EL (cell line): ENCODE measurements at places on chromosomes 16 and 17.
A peak's percentile ranks its signal among the peaks of the same experiment; 100 is the strongest.

DNA sequence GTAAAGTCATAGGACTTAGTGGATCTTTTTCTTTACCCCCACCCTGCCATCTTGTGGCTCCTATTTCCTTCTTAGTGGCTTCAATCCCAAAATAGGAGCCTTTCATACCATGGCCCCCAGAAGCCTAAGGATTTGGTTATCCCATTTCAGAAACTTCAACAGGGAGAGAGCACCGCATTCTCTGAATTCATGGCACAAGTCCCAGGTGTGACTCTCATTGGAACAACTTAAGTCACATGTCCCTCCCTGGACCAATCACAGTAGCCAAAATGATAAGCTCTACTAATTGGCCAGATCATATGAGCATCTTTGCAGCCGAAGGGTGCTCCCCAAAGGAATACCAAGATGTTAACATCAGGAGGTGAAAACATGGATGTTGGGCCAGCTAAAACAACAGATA is 43.2 kb downstream of the AXIN2 start:
- DNase-seq, result peak; percentile 37

GRCh38 chr17:6069539-6070429 is at the start of gene WSCD1:
Gene WSCD1, plus strand, starts transcription at chr17:6070379. Its CDS starts 10,280 bp downstream, at chr17:6080659.
- DNase-seq, result no peak

DNA sequence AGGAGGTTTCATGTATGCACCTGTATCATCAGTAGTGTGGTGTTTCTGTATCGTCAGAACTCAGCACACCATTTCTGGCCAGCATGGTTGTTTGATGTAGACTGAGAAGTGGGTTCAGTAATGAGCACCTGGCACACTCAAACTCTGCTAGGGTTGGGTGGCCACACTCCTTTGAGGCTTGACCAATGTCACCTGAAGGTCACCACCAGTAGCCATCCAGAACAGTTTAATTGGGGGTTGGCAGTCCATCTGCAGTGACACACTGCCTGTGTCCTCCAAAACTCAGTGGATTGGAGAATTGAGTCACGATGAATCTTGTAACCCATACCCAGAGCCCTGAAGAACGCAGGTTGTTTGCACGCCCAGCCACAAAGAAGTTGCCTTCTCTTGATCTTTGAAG is 86.8 kb upstream of the HSBP1 start:
- no peak for DNase-seq

GRCh38 chr16:14529010-14529669 is 100.9 kb downstream of the PARN start:
- DNase-seq, result peak; percentile 84

DNA sequence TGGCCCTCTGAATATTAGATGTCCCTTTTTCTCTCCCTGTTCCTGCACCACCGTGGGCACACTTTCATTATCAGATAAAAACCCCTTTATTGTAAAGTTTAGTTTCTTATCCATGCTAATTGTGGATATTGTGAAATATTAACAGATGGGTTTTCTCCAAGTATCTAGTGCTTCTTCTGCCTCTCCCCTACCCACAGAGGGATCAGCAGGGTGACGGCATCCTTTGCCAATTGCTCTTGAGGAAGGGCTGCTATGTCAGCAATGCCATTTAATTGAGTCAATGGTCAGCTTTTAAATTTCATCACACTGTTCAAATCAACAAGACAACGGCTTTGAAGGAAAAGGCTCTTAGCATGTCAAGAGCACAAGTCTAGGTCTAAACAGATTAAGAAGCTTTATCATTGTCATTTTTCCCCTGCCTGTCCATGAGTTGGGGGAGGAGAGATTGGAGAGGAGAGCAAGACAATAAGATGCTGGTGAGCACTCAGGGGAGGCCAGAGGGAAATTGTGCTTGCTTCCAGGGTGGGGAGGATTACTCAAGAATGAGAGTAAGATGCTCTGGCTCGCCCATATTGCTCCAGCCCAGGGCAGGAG is 443.0 kb upstream of the CCL2 start:
- DNase-seq, result no peak

- DNase-seq, result no peak
Observed at GRCh38 chr16:22862046-22862445, 48.1 kb downstream of the HS3ST2 start.

- DNase-seq, result peak; percentile 94
Observed at GRCh38 chr17:16477255-16477654, 14.7 kb downstream of the LRRC75A start.

- DNase-seq, result no peak
Observed at GRCh38 chr17:9907883-9908648, 3.0 kb upstream of the RCVRN start.

- peak; percentile 53 for DNase-seq
Observed at GRCh38 chr16:81238296-81239011, at the start of gene BCO1. Gene BCO1, plus strand, starts transcription at chr16:81238689. Its CDS starts 220 bp downstream, at chr16:81238909.

DNA sequence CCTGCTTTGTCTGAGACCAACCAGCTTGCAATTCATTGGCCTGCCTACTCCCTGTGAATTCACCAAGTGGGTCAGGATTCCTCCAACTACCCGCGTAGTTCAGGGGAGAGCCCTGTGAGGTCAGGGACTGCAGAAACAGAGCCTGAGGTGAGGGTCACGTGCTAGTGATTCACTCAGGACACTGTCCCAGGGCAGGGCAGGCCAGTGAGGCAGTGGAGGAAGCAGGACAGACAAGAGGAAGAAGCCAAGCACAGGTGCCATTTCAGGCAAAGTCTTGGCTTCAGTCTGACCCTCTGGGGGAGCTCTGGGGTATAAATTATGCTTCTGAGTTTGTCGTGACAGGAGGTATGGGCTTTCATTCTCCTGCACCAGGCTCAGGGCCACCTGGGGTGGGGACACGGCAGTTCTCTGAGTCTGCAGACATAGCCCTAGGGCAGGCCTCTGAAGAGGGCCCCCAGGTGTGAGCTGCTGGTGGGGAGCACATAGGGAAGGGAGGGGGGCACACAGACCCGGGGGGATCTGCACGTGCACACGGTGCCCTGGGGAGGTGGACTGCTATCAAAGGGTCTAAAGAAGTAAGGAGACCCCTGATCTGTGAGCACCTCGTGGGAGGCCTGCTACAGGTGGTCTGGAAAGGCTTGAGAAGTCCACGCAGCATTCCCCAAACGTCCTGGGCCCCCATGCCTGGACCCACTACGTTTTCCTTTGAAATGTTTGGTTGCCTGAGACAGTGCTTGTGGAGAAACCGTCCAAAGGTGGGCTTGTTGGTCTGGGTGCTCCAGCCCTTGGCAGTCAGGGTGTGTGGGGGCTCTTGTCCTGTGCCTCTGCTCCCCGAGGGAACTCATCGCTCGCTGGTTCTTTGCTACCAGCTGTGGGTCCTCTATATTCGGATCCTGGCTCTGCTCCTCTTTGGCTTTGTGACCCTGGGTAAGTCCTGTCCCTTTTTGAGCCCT is 46.4 kb downstream of the NKD1 start:
- DNase-seq, result no peak

DNA sequence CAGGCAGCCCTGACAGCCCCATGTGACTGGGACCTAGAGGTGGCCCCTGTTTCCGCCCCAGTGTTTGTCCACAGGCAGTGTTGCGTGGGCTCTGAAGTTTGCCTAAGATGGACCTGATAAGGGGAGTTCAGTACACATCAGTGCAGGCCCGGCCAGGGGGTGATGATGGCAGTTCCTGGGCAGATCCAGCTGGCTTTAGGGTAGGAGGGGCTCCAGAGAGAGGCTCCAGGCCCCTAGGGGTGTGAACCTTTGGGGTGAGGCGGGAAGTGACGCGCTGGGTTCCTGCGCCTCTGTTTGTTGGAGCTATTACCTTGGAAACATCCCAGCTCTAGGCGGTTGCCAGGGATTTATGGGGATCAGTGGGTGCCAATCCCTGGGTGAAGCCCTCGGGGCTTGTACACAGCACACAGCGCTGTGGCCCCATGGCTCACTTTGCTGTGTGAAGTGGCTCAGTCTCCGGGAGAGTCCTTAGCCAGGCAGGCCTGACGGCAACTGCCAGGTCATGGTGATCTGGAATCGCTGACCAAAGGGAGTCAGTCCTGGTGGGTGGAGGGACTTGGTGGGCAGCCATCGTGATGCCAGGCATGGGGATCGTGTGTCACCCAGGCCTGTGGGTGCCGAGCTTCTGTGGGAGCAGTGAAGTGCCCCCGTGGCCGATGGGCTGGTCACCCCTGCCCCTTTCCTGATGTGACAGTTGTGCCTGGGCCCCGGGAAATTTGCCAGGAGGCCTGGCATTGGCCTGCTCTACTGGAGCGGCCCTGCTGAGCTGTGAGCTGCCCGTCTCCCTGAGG is 146.1 kb downstream of the SEC14L1 start:
- peak; percentile 83 for DNase-seq

DNA sequence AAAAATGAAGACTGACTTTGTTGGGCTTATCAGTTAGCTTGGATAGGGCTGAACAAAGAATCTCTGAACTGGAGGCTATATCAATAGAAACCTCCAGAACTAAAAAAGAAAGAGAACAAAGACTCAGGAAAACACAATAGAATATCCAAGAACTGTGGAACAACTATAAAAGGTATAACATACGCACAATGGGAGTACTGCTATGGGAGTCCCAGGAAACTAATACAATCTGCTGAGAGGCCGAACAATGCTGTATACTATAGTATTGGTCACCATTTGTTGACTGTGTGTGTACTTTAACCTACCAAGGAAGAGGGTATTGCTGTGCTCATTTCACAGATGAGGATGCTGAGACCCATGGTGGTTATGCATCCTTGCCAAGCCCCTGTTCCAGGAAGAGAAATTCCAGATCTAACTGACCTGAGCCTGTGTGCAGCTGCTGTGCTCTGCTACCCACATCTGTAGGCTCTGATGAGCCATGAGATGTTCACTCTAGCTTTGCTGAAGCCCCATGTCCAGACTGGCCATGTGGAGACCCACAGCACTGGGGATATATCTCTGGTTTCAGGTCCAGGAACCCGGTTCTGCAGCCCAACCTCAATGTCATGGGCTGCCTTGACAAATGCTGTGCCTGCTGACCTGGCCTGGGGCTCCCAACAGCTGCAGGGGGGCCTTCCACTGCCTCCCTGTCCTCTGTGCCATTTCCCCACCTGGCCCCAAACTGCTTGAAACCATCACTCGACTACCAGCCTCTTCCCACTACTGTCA is 254.3 kb upstream of the TNRC6C start:
- no peak for DNase-seq

- DNase-seq, result no peak
Observed at GRCh38 chr17:41583137-41584127, 3.3 kb downstream of the KRT14 start.

DNA sequence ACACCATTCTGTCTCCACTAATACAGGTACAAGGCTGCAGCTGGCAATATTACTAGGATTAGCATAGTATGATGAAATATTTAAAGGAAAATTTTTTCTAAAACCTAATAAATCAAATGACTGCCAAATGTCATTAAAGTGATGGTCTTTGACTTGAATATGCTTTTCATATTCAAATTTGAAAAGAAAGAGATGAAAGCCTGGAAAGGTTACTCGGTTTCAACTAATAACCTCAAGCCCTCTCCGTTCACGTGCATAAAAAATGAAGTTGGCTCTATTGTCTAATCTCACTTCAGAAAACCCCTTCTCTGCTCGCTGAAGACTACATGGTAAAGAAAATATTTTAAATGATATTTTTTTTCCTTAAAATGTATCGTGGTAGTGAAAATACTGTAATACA is 83.2 kb downstream of the RPGRIP1L start:
- no peak for DNase-seq

- DNase-seq, result peak; percentile 94
Observed at GRCh38 chr17:46264456-46265198, 30.3 kb upstream of the LRRC37A start.

- no peak for DNase-seq
Observed at GRCh38 chr16:4746991-4747574, 12.7 kb downstream of the DNAAF8 start.

DNA sequence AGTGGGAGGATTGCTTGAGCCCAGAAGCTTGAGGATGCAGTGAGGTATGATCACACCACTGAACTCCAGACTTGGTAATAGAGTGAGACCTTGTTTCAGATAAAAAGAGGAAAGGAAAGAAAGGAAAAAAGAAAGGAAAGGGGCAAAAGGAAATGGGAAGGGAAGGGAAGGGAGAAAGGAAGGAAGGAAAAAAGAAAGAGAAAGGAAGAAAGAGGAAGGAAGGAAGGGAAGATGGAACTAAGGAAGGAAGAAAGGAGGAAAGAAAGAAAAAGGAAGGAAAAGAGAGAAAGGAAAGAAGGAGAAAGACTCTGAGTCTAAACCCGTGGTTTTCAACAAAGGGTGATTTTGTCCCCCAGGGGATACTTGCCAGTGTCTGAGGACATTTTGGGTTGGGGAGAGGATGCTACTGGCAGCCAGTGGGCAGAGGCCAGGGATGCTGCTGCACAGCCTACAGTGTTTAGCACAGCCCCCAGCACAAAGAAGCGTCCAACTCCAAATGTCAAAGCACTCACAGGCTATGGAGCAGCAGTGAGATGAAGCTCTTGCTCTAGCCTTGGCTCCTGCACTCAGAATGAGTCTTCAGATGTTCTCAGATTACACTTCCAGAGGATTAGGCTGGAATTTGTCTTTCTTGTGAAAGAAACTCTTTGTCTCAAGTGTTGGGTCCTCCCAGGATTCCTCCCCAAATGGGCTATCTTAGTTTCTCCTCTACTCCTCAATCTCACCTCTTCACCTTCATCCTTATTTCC is 64.2 kb downstream of the BMERB1 start:
- DNase-seq, result no peak

- DNase-seq, result no peak
Observed at GRCh38 chr17:47325176-47325575, 1.4 kb downstream of the EFCAB13 start.

- no peak for DNase-seq
Observed at GRCh38 chr17:67659028-67659427, 58.7 kb upstream of the NOL11 start.

GRCh38 chr17:42188749-42189650 is 3.7 kb upstream of the HCRT start:
- no peak for DNase-seq

DNA sequence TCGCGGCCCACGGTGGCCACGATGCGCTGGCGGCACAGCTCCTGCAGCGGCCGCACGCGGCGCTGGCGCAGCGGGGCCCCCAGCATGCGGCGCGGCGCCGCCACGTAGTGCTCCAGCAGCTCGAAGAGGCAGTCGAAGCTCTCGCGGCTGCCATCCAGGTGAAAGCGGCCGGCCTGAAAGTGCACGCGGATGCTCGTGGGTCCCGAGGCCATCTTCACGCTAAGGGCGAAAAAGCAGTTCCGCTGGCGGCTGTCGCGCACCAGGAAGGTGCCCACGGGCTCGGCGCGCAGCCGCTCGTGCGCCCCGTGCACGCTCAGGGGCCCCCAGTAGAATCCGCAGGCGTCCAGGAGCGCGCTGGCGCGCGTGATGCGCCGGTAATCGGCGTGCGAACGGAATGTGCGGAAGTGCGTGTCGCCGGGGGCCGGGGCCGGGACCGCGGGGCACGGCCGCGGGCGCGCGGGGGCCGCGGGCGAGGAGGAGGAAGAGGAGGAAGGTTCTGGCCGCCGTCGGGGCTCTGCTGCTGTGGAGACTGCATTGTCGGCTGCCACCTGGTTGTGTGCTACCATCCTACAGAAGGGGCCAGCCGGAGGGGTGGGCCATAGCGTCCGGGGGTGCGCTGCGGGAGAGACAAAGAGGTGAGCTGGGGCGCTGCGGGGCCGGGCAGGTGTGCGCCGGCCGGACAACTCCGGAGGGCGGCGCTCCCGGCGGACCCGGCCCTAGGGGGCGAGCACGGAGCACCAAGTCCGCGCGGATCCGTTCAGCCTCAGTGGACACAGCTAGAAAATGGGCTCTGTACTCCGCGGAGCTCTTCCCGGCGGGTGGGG is 879 bp downstream of the SOCS1 start:
- peak; percentile 47 for DNase-seq
